Naive thymus-derived CD4-positive, alpha-beta T cell (primary cell): ENCODE measurements at places on chromosomes 1 and 21.

- DNase-seq, result no peak
- no peaks in the 10 kb centered on the region for H3K4me1 ChIP-seq
- H3K27ac ChIP-seq, result no peak overlapping the region
- H3K27me3 ChIP-seq, result no peaks in the 10 kb centered on the region
Observed at GRCh38 chr1:59994302-59995198, 68.0 kb upstream of the CYP2J2 start.

- no peak overlapping the region for H3K4me3 ChIP-seq
- DNase-seq, result no peak
- no peaks in the 10 kb centered on the region for H3K36me3 ChIP-seq
- H3K27me3 ChIP-seq, result no peaks in the 10 kb centered on the region
- H3K27ac ChIP-seq, result no peak overlapping the region
Observed at GRCh38 chr1:47951026-47951425, 46.2 kb downstream of the TRABD2B start.

DNA sequence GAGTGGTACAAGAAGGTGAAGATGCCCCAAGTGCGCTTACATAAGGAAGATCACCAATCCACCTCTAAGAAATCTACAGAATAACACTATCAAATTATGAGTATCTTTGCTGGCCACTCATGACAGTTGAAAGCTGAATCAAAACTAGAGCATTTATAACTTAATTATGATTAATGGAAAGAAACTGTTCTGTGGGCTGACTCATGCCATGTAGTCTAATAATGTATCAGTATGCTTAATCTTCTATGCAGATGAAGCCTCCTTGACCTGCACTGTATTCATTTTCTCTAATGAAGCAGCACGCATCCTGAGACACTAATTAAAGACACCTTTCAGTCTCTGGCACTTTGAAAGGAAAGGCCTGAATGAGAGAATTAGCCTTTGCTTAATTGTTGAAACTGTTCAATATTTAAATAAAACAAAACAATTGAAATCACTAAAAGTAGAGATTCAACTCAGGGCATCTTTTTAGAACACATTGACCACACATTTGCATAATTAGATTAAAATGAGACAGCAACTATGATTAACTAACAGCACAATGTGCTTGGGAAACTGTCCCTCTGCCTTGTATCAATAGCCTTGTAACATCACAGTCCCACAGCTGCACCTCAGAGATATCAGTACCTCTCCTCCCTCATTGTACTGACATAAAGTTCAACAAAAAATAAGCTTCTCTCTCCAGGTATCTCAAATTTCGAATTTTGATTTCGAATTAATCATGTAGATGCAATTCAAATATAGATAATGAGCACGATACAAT lies 105.6 kb downstream of the NTPCR start:
- no peak for DNase-seq
- H3K27ac ChIP-seq, result no peak overlapping the region
- no peaks in the 10 kb centered on the region for H3K4me1 ChIP-seq
- H3K36me3 ChIP-seq, result peaks cover 4% of the 10 kb centered on the region

- H3K27me3 ChIP-seq, result no peaks in the 10 kb centered on the region
Observed at GRCh38 chr1:243388276-243388675, 132.4 kb downstream of the SDCCAG8 start.

- H3K27ac ChIP-seq, result no peak overlapping the region
- no peaks in the 10 kb centered on the region for H3K27me3 ChIP-seq
- no peaks in the 10 kb centered on the region for H3K4me1 ChIP-seq
- DNase-seq, result no peak
- no peaks in the 10 kb centered on the region for H3K36me3 ChIP-seq
- no peak overlapping the region for H3K4me3 ChIP-seq
Observed at GRCh38 chr1:219801156-219801820, 127.1 kb downstream of the SLC30A10 start.
